ENCODE measurements at places on chromosomes 5 and 9.
A peak's percentile ranks its signal among the peaks of the same experiment; 100 is the strongest.

DNA sequence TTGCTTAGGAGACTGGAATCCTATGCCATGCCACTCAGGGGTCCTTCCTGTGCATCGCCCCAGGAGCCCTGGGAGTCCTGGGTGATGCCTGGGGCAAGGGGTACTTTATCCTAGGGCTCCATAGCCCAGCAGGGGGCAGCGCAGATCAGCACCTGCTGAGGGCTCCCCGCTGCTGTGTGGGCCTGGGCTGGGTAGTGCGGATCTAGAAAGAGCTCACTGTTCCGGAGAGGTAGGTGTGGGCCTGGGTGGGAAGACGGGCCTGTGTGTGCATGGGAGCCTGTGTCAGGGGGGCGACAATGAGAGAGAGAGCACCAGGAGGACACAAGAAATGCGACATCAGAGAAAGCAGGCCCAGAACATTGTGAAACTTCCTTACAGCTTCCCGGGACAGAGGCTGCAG lies 11.4 kb upstream of the DAB2IP start:
- peak; percentile 58 for DNase-seq

- no peak for DNase-seq
Measured at GRCh38 chr5:40446910-40447309, 232.8 kb upstream of the PTGER4 start.

GRCh38 chr5:82748688-82749460 lies 328.3 kb downstream of the TMEM167A start:
- no peak for DNase-seq

DNA sequence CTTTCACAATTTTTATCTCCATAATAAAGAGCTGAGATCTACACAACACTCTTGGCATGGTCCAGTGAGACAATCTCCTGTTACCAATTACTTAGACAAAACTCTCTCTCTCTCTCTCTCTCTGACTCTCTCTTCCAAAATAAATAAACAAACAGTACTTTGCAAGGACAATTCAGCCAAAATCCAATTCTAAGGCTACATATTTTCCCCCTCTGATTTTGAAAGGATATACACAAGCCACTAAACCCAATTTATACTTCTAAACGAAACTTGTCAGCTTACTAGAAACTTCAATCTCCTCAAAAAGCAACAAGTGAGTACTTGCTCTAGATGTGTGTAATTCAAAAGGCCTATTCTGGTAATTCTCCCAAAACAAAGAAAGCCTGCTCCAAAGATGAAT lies 26.3 kb upstream of the TNPO1 start:
- no peak for DNase-seq

DNA sequence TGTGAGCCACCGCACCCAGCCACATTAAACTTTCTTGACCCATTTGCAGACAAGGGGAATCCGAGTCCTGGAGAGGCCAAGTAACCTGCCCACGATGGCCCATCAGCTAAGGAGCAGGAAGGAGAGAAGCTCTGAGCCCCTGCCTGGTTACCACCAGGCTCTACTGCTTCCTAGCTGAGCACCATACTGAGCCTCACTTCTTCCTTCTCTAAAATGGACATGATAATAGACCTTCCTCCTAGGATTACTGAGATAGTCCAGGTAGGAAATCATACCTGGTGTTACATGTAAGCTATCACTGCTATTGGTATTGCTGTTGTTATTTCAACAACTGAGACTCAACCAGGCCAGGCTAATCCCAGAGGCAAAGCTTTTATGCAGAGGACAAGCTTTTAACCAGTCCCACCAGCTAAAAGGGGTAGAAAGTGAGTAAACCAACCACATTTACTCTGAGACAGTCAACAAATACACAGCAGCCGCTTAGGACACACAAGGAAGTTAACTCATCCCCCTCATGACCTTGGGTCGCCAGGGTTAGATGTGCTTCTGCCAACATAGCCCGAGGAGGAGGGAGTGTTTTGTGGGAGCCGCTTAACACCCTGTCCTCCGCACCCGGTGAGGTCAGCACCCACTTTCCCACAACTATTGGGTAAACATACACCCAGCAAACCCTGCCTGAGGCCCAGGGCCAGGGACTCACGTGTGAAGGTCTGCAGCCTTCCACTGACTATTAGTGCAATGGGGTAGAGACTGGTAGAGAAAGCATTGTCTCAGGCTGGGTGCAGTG lies 20.6 kb upstream of the PTGES start:
- peak; percentile 87 for DNase-seq

GRCh38 chr5:7745882-7746610 lies 104.9 kb downstream of the CFAP90 start:
- peak; percentile 87 for DNase-seq

DNA sequence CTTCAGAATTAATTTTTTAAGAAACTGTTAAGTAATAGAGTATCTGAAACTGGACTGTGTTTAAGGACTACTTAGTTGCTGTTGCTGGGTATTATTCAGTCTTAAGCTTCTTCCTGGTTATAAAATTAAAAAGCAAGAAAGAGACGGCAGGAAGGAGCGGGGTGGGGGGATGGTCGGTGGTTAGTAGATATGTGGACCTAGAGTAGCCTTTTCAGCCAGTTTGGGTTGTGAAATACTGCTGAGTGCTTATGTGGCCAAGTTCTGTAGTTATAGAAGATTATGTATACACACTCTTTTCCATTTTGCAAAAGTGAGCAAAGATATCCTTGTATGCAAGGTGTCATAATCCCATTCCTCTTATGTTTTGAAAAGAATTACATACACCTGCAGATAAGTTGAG lies 28.5 kb downstream of the TRIO start:
- DNase-seq, result no peak

GRCh38 chr5:96975656-96976055 lies 39.8 kb downstream of the LNPEP start:
- DNase-seq, result no peak

DNA sequence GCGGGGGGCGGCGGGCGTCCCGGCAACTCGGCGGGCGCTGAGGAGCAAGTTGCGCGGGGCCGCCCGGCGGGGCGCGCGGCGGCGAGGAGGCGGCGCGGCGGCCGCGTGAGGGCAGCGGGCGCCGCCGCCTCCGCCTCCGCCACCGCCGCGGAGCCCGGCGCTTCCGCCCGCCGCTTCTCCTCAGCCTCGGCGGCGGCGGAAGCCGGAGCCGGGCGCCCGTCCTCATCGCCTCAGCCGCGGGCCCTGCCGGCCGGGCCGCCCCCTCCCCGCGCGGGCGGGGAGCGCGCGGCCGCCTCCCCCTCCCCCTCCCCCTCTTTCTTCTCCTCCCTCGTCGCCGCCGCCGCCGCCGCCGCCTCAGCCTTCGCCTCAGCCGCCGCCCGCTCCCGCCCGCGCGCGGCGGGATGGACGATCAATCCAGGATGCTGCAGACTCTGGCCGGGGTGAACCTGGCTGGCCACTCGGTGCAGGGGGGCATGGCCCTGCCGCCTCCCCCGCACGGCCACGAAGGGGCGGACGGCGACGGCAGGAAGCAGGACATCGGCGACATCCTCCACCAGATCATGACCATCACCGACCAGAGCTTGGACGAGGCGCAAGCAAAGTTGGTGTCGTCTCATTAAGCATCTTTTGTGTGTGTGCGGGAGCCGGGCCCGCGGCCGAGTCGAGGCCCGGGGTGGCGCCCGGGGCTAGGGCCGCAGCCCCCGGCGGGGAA lies at the start of gene PBX3:
Gene PBX3 (plus strand): TSS at position 321 of the 712 bp plus-strand sequence.
- DNase-seq, result peak; percentile 68

DNA sequence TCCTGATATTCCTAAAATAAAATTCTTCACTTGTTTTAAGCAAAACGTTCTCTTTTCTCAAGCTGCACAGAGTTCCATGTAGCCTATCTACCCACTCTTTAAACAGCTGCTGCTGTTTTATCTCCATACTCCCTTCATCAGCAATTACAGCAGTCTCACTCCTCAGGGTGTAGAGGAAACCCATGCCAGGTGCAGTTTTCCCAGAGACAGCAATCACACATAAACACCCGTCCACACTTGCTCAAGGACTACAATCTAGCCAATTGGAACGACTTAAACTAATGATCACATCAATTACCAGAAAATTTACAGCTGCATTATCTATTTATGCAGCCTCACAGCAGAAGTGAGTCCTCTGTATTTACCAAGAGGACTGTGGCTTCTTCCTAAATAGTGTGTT lies 141.7 kb downstream of the HTR1A start:
- DNase-seq, result no peak

Measured in T47D (cell line).